Stimulated activated CD8-positive, alpha-beta memory T cell treated with anti-CD3 and anti-CD28 coated beads, Interleukin-4, amount 100 ng/mL, for 1 hour (primary cell): ENCODE measurements at places on chromosomes 2 and 18.

GRCh38 chr2:197591339-197592072 is 75.6 kb downstream of the MOB4 start:
- DNase-seq: no peak

DNA sequence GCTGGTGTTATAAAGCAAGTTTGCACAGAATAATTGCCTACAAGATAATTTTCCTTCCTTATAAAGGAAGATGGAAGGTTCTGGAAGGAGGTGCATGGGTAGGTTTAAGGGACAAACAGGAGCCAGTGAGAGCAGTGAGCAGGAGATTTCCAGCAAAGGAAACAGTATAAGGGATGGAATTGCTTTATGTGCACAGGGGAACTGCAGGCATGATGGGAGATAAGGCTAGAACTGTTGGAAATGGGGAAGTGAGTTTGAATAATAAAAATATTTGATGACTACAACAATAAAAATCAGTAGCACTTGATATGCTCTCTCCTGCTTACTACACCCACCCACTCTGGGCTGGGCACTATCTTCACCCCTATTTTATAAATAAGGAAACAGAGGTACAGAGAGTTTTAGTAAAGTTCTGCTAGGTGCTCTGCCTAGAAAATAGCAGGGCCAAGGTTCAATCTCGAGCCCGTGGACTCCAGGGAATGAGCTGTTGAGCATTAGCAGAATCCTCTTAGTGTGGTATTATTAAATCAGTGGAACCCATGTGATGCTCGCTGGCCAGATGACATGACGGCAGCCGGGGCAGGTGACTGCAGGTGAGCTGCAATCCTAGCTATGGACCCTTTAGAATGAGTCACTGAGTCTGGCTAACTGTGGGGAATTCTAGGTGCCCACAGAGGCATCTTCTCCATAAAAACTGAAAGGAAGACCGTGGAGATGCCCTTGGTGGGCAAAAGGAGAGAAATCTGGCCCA is 302.5 kb downstream of the PIEZO2 start:
- no peak for DNase-seq

DNA sequence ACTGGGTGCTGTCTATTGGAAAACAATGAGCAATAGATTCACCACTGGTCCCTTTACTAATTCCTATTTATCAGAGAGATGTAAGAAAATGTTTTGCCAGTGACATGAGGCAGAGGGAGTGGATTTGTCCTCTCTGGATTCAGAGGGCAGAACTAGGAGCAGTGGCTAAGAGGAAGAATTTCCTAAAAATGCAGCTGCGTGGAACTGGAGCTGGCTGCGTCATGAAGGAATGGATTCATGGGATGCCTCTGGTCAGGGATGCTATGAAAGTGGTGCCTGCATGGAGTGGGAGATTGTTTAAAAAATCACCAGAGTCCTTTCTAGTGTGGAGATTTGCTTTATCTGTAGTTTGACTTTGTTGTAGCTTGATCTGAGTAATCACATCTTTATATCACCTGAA is 78.3 kb downstream of the ARHGEF33 start:
- DNase-seq: no peak

DNA sequence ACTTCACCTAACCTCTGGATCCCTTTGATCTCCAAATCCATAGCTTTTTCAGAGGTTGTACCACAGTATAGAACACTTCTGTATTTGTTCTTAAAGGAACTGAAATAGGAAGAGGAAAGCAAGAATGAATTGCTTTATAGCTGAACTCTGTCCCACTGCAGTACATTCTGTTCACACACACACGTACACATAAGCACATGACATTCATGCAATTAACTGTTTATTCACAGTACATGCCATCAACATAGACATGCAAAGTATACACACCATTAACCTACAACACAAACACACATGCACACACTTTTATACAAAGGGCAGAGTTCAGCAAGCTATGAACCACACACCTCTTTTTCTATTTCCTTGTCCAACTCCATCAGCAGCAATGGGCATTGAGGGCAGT is 43.2 kb downstream of the MRPL33 start:
- DNase-seq: no peak

GRCh38 chr2:117853873-117854272 is 39.4 kb downstream of the DDX18 start:
- DNase-seq: no peak

GRCh38 chr18:79882522-79883241 is 68.8 kb downstream of the SLC66A2 start:
- no peak for DNase-seq

- no peak for DNase-seq
These were observed 264.4 kb downstream of the ERBB4 start for GRCh38 chr2:212274215-212274614.

DNA sequence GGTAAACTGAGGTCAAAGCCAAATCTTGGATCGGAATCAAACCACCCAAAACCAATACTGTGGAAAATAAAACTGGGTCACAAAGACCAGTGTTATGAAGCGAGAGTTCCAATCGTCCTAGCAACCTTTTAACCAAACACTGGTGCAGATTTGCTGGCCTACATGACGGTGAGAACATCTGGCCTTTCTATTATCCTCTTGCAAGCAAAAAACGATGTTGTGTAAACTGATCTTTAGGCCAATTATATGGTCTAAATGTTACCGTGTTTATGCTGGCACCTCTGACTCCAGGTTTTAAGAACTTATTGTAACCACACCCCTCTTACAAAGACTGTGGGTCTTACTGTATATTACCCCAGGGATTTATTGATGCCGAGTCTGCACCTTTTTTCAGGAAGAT is 145.9 kb downstream of the GFPT1 start:
- DNase-seq: no peak

DNA sequence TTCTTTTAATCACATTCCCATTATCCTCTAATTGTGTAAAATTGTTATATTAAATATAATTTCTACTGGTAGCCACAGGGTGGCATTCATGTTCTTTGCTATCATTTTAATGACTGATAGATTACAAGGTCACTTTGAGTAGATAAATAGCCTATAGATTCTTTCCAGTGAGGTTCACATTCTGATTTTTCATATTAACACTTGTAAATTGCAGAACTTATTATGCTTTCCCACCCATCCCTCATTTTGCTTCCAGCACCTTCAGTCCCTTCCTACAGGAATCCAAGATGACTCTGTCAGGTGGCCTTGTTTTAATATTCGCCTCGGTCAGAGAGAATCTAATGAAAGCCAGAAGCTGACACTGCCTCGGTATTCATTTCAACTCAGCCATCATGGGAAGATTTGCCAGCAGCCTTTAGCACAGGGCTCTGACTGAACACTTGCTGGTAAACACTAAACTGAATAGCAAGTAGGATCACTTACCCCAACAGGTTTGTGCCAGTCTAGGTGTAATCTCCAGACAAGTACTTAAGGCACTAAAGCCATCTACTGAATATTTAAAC is 101.2 kb upstream of the FSHR start:
- no peak for DNase-seq

GRCh38 chr2:39504790-39505335 is 67.8 kb upstream of the MAP4K3 start:
- DNase-seq: no peak

DNA sequence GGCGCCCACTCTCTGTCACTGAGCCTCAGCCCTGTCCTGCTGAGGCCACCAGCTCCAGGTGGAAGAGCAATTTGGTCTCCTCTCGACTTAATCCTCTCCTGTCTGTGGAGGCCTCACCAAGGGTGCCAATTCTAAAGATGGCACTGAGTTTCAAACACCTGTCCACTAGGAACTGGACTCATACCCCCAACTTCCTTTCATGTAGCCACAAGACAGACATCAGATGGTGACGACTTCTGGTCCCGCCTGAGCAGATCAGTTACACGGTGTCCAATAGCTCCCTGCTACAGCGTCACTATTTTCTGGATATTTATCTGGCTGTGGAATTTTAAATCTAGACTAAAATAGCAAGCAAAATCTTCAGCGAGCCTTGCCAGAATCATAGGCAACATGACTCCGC is 24.5 kb upstream of the SP5 start:
- DNase-seq: no peak

DNA sequence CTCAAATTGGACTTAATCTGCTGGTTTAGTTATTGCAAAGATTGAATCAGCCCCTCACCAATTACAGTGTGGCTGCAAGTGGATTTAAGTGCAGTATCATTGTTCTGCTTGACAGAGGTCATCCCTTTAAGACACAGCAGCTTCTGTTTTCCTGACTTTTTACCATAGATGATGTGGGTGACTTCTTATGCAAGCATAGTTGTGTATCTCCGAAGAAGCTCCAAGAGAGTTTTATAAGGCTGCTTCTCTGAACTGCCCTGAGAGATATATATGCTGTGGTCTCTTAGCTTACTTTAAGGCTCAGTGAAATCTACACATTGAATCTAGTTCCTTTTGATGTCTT is 3.5 kb downstream of the TRIB2 start:
- no peak for DNase-seq

DNA sequence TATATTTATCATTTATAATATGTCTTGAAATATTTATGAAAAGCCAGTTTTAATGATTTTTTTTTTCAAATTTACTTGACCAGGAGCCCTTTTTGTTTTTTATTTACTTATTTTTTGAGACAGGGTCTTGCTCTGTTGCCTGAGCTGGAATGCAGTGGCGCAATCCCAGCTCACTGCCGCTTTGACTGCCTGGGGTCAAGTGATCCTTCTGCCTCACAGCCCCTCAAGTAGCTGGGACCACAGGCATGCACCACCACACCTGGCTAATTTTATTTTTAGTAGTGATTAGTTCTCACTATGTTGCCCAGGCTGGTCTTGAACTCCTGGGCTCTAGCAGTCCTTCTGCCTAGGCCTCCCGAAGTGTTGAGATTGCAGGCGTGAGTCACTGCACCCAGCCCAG is 5.7 kb downstream of the EPB41L5 start:
- no peak for DNase-seq

DNA sequence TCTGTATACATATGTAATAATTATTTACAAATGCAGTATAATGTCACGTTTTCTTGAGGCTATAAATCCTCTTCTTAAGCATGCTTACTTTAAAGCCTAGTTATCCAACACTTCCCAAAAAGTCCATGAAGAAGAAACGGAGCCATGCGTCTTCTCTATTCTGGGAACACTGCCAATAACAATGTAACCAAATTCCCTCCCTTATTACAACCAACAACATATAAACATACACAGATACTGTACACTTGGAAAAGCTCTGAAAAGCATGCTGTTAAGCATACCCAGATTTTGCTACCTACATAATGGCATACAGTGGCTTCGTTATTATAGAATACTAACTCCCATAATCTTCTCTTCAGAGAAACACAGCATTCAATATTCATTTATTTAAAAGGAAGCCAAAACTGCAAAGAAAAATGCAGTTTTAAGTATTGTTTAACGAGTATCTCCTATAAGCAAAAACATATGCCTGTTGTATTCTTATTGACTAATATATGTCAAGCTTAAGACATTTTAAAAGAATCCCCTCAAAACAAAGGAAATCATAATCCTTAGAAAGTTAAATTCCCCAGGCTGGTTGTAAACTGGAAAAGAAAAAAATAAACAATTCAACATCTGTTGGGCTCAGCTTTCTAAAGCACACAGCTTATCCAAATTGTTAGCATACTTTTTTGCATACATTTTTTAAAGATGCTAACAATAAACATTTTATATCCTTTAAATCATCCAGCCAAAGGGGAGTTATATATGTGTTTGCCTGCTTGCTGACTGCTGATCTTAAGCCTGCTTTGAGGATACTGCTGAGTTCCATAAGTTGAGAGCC is 83.4 kb downstream of the SLC25A12 start:
- no peak for DNase-seq

DNA sequence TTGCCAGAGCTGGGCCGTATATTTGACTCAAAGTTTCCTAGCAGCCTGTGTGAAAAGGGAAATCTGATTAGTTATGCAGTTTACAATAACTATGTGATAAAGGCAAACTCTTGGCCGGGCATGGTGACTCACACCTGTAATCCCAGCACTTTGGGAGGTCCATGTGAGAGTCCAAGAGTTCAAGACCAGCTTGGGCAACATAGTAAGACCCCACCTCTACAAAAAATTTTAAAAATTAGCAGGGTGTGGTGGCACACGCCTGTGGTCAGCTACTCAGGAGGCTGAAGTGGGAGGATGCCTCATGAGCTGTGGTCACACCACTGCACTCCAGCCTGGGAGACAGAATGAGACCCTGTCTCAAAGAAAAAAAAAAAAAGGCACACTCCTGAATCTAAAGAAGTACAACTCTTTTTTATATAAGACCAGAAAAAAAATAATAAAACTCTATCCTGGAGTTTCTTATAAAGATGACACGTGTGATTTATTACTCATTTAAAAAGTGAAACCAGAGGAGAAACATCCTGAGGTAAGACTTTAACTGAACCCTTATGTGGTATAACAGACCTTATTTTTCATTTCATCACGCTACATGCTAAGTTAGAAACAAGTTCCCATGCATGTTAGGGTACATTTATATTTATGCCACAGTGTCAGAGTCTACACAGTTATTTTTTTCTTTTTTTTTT is 32.6 kb upstream of the KCMF1 start:
- no peak for DNase-seq

DNA sequence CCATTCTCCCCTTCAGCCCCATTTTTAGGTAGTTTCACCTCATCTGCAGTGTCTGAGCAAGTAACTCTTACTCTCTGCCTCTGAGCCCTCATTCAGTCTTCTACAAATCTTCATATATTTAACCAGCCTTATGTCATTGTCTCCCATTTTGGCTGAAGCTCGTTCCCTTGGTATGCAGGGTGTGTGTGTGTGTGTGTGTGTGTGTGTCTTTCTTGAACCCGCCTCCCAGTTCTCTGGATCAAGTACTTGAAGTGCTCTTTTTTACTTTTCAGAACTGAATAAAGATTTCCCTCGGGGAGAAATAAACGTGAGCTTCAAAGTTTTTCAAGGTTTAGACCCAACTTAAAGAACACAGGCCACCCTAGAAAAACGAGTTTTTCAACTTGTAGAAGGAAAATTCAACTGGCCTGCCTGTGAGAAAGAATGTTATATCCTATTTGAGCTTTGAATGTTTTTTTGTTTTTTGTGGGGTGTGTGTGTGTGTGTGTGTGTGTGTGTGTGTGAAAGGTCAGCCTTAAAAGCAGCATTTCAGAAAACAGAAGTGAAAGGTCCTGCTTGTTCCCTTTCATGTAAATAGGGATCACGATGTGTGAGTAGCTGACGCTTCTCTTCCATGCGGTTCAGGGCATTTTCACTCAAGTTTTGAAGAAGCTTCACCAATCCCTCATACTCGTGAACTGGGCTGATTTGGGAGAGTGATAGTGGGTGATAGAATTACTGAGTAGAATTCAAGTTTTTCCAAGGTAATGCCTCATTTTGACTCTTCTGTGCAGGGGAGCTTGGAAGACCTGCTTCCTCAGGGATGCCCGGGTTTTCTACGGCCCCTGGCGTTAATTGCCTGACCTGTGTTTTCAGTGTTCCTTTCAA is 50.6 kb upstream of the EML6 start:
- DNase-seq: no peak

- DNase-seq: no peak
These were observed 57.4 kb downstream of the GATA6 start for GRCh38 chr18:22226801-22227200.

DNA sequence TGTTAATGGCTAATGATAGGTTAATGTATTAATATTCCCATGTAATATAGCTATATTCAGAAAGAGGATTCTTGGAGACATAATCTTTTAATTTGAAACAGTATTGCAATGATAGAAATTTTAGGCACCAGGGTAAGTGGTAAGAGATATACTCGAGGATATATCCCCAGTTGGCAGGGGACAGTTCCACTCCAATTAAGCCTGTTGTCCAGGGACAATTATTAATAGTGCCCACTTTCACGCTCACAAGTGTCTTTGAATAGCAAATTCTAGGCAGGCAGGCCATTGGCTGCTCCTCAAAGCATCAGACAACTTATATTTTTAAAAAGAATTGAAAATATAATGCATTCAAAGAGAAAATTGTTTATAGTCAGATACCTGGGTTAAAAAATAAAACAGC is 190.7 kb downstream of the PDE11A start:
- no peak for DNase-seq

- no peak for DNase-seq
These were observed 8.8 kb downstream of the COPS9 start for GRCh38 chr2:240127191-240127750.
